ENCODE measurements at places on chromosomes 6 and 20.

- no peak for DNase-seq
Observed at GRCh38 chr20:37651932-37652331, 41.9 kb upstream of the CTNNBL1 start.

GRCh38 chr6:39224011-39224410 is 5.3 kb downstream of the KCNK5 start:
- no peak for DNase-seq

DNA sequence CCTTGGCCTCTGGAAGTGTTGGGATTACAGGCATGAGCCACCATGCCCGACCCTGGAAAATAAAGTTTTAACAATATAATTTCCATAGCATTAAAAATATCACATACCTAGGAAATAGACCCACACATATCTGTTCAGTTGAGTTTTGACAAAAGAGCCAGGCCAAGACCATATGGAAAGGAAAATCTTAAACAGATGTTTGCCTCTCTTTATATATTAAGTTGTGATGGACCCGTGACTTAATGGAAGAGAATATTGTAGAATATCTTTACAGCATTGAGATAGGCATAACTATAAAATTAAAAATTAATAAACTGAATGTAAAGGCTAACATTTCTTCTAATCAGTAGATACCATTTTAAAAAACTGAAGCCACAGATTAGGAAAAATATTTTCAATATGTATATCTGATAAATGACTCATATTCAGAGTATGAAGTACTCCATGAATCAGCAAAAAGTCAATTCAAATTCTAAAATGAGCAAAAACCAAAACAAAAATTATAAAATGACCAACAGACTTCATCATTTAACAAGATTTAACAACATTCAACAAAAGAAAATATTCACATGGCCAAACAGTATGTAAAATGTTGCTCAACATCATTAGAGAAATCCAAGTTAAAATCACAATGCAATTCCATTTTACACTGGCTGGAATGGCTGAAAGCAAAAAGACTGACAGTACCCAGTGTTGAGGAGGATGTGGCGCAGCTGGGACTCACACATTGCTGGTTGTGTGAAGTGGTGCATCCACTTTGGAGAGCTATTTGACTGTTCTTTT is 43.3 kb downstream of the GTF2H5 start:
- no peak for DNase-seq

GRCh38 chr6:43976706-43977403 is 150.4 kb downstream of the MRPL14 start:
- no peak for DNase-seq

DNA sequence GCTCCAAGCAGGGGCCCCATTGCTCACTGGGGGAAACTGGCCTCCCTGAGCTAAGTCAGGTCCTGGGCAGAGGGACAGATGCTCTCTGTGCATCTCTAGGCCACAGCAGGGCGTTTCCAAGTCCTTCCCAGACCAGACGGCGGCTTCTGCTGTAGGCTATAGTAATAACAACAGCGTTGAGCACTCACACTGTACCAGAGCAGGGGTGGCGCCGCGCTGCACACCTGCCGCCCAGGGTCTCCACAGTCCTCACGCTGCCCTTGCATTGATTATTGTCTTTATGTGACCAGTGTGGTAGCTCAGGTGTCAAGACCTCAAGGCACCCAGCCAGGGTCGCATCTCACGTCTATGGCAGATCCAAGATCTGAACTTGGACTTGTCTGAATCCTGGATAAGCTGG is 14.9 kb upstream of the CCN5 start:
- no peak for DNase-seq

DNA sequence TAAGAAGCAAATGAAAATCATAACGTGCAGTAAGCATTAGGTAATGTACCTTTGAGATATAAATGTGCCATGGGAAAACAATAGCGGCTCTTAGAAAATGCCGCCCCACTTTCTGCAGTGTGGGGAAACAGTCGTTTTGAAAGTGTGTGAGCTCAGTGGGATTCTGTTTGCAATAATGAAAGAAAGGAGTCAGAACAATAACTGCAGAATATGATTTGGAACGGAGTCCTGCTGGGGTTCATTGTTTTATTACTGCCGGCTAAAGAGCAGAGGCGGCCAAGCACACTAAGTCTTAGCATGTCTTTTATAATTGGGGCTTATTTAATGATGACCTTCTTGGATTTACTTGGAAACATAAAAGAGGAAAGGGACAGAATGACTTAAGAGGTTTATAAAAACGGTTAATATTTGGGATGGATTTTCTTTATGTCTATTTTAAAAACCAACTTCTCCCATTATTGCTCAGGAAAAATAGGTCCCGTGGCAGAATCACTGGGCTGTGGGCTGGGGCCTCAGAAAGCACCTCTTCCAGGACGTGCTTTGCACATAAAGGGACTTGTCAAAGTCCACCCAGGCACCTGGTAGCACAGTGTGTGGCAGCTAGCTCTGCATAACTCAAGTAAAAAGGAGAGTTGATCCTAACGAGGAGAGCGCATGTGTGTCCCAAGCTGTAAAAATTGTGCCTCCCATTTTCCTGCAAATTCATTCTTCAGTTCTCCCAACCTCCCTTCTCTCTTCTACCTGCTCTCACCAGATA is 44.0 kb upstream of the SLC22A16 start:
- no peak for DNase-seq

DNA sequence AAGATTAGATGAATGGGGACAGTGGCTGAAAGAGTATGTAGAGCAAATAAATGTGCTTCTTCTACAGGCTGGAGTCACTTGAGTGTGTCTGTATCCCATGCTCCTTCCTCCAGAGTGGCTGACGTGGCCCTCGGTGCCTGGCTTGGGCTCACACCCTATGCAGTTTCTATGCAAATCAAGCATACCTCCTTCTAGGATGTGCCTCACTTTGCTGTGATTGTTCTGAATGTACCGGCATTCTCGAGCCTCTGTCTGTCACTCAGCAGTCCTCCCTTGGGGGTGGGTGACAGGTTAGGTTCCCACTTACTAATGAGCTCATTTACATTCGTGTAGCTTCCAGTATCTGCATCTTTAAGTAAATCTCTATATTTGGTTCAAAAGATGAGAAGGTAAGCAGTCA is 55.1 kb upstream of the HDDC2 start:
- DNase-seq = no peak

DNA sequence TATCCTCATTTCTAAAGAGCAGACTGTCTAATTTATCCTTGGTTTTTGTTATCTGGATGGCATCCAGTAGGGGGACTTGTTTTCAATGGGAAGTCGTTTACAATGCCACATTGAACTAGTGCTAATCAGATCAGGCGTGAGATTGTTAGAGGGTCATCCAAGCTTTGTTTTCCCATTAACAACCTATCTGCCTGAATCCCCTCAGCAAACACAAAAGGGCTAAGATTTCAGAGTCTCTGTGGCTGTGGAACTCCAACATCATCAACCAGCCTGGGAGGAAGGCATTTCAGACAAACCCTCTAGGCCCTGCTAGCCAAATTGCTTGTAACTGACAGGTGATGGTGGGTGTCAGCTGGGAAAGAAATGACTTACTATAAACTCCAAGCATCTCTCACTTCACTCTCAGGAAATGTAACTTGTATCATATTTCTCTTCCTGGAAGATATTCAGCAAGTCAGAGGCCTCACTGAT is 47.7 kb downstream of the COL19A1 start:
- DNase-seq = no peak

DNA sequence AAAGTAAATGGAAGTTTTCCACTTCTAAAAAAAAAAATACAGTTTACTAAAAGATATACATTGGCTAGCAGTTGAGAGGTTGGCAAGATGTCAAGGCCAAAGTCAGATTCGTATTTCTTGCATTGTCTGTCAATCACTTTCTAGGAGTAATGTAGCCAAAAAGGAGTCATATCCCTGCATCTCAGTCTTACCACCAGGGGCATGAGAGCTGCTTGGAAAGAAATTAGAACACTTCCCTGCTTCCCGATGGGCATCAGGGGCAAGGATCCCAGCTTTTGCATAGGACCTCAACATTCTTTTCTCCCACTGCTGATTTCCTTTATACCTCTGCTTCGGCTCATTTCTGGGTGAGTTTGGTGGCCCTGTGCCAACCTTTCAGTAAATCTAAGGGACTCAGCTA is 581.0 kb upstream of the MAP3K7 start:
- DNase-seq = no peak

DNA sequence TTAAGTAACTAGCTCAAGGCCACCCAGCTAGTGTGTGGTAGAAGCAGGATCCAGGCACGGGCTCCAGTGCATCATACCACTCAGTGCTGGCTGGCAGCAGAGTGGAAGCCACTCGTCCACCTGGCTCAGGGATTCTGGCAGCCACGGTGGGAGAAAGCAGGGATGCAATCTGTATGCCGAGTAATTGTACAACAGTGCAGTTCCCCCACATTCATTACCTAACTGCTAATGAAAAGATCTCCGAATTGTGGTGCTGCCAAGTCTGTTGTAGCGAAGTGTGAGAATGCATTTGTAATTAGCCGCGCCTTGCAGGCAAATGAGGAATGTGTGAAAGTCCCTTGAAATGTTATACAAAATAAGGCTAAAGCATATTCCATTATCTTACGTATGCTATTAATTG is 29.0 kb downstream of the KCNG1 start:
- DNase-seq = no peak

- no peak for DNase-seq
Observed at GRCh38 chr6:167588181-167588919, 238.4 kb upstream of the AFDN start.

GRCh38 chr20:56423211-56423610 is 11.2 kb downstream of the CASS4 start:
- DNase-seq = no peak

GRCh38 chr20:32024683-32025295 is 14.6 kb downstream of the CCM2L start:
- DNase-seq = no peak

- no peak for DNase-seq
Observed at GRCh38 chr6:82436740-82437139, 73.1 kb downstream of the TPBG start.

- DNase-seq = no peak
Observed at GRCh38 chr6:36039112-36039511, 11.5 kb downstream of the MAPK14 start.

DNA sequence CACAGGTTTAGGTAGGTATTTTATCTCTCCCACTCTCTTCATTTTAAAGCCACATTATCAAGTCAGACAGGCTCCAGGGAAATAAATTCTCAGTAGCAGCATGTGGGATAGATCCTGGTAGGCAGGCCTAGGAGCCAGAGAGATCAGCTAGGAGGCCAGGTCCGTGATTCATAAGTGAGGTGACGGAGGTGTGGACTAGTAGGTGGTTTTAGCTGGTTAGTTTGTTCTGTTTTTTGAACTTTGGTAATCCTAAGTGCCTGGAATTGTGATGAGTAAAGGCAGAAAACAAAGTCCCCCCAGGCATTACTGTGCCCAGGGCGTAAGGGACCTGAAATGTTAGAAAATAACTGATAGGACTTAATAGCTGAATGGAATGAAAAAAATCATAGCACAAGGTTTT is 53.6 kb upstream of the E2F3 start:
- peak; percentile 98 for DNase-seq

- DNase-seq = no peak
Observed at GRCh38 chr6:147108259-147108910, 95.8 kb upstream of the STXBP5 start.

DNA sequence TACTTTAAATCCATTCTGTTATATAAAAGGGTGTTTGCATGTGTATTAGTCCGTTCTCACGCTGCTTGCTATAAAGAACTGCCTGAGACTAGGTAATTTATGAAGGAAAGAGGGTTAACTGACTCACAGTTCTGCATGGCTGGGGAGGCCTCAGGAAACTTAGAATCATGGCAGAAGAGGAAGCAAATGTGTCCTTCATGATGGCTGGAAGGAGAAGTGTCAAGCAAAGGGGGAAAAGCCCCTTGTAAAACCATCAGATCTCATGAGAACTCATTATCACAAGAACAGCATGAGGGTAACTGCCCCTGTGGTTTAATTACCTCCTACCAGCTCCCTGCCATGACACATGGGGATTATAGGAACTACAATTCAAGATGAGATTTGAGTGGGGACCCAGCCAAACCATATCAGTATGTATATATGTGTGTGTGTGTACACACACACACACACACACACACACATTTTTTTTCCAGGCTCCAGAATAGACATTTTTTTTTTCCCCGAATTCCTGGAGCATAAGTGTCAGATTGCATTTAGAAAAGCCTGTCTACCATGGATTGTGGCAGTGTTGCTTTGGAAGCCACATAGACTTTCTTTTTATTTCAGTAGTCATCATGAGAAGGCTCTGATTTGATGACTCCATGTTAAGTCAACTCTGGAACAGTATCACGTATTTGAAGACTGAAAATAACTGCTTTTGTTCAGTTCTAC is 31.5 kb downstream of the KDM1B start:
- DNase-seq = peak; percentile 2

DNA sequence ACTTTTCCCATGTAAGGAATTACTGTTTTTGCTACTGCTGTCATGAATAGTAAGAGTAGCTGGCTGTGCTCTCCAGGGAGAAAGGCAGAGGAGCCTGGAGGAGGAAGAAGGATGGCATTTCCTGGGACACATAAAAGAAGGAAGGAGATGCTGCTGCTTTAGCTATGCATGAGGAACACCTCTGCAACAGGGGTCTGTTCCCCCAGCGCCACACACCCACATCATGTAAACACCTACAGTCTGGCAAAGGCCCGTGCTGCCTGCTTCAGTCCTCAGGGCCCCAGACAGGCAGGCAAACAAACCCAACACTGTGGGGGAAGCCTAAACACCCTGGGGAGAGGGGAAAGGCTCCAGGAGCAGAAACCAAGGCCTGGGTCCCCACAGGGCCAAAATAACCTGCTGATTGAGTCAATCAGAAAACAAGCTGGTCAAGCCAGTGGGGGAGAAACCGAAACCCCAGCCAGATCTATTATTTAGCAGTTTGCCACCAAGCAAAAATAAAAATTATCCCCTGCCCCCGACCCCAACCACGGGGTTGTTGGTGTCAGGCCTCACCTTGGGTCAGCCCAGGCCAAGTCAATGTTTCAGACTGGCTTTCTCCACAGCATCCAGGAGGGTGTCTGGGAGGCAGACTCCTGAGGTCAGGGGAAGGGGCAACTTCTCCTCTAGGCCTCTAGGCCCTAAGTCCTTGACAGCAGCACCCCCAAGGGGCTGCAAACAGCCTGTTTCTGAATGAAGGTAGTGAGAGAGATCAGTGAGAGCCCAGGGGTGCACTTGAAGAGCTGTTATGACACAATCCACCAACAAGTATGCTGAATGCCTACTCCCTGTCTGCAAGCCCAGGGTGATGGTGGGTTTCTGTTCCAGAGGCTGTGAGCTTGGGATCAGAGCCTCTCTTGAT is 34.6 kb upstream of the SCUBE3 start:
- no peak for DNase-seq

GRCh38 chr20:57281900-57282299 is 15.5 kb upstream of the BMP7 start:
- no peak for DNase-seq

DNA sequence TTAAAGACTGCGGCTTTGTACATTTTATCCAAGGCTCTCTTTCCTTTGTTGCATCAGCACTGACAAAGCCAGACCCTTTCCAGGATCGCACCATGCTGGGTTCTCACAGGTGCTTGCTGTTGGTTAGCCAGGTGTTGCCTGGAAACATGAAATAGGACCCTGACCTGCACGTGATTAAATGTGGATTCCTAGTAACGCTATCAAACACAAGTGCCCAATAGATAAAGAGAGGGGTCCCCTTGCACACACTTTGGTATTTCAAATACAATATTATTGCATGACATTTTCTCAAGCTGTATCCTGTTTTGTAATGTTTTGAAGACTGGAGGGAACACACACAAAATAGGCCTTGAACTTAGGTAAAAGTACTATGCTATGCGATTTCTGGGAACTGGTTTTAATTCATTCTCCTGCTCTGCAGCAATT is 73.3 kb downstream of the AKAP12 start:
- DNase-seq = no peak
